ENCODE measurements at places on chromosomes 4 and X. TPM values are rescaled to one million over a fixed set of nuclear protein-coding genes. Genes with fewer than 3 reads are reported as not detected.

GRCh38 chr4:151420250-151420807 is 11.4 kb downstream of the FHIP1A start:
- no peaks in the 10 kb centered on the region for H3K4me1 ChIP-seq
- no peak for DNase-seq
- no peak overlapping the region for H3K27ac ChIP-seq

DNA sequence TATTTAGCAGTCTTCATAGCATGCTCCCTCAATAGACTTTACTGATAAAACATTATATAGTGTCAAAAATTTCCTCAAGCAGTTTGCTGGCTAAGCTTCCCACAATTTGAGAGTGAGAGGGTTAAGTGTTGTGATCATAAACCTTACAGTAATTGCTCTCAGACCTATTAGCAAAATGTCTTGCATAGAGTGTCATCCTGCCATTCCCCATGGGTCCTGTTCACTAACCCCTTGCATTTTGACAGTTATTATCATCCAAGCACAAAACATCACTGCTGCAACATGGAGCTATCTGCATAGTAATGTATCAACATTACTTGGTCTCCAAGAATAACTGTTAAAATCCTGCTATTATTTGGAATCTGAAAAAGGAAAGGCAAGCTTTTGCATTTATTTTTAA is 196.1 kb upstream of the GK2 start:
- H3K4me3 ChIP-seq: no peak overlapping the region
- no peak for DNase-seq
- no peaks in the 10 kb centered on the region for H3K27me3 ChIP-seq

DNA sequence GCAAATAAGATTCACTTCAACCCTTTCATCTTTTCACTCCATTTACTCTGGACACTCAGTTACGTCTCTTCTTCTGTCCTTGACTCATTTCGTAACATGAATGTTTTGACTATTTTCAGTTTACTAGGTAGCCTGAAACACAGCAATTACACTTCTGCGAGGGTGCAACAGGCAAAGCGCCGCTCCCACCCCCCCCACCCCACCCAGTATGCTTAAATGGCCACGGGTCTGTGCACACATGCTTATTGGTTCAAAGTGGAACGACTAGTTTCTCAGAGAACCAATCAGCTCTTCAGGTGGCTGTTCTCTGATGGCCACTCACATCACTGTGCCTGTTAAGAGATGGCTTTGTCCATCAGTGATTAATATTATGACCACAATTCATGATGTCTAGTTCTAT is 3.5 kb downstream of the BEND4 start:
- no peaks in the 10 kb centered on the region for H3K36me3 ChIP-seq
- no peak for DNase-seq
- H3K4me3 ChIP-seq: no peak overlapping the region
- H3K27ac ChIP-seq: no peak overlapping the region
- H3K4me1 ChIP-seq: peaks cover 5% of the 10 kb centered on the region

DNA sequence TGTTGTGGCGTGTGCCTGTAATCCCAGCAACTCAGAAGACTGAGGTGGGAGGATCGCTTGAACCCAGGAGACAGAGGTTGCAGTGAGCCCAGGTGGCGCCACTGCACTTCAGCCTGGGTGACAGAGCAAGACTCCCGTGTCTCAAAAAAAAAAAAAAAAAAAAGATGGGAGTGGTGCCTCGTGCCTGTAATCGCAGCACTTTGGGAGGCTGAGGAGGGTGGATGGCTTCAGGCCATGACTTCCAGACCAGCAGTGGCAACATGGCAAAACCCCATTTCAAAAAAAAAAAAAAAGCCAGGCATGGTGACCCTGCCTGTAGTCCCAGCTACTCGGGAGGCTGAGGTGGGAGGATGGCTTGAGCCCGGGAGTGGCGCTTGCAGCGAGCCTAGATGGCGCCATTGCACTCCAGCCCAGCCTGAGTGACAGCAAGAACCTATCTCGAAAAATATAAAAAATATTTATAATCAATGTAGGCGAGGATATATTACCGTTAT is 27.0 kb downstream of the EIF2S3 start:
- no peak overlapping the region for H3K27ac ChIP-seq
- H3K36me3 ChIP-seq: peaks cover 17% of the 10 kb centered on the region
- no peaks in the 10 kb centered on the region for H3K4me1 ChIP-seq
- H3K27me3 ChIP-seq: no peaks in the 10 kb centered on the region
- DNase-seq: no peak

DNA sequence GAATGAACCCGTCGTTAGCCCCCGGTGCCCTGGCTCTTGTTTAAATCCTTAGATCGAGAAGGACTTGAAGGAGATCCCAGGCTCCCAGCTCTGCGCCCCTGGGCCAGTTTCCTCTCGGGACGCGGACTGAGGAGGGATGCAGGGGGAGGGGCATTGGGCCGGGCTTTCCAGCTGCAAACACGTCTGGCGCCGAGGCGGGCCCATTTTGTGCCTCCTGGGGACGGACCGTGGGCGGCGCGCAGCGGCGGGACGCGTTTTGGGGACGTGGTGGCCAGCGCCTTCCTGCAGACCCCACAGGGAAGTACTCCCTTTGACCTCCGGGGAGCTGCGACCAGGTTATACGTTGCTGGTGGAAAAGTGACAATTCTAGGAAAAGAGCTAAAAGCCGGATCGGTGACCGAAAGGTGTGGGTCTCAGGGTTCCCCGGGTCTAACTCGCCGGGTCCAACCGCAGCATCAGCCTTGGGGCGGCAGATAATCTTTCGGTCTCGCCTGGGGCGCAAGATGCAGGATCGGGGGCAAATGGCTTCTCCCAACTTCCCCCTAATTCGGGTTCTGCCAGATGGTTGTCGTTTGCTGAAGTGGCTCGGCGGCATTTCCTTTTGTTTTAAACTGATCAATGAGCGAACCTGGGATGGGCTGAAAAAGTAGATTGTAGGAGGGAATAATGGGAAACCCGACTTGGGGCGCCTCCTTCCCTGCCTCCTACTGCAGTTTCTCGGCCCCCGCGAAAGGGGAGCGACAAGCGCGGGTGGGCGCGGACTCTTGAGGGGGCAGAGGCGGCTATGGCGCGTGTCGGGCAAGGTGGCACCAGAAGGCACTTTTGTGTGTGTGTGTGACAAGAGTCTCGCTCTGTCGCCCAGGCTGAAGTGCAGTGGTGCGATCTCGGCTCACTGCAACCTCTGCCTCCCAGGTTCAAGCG is 2.9 kb downstream of the PDGFRA start:
- peak overlapping the region; percentile 59 for H3K4me3 ChIP-seq
- peaks cover 27% of the 10 kb centered on the region for H3K4me1 ChIP-seq
- no peaks in the 10 kb centered on the region for H3K36me3 ChIP-seq
- DNase-seq: no peak
- peaks cover 32% of the 10 kb centered on the region for H3K27me3 ChIP-seq

DNA sequence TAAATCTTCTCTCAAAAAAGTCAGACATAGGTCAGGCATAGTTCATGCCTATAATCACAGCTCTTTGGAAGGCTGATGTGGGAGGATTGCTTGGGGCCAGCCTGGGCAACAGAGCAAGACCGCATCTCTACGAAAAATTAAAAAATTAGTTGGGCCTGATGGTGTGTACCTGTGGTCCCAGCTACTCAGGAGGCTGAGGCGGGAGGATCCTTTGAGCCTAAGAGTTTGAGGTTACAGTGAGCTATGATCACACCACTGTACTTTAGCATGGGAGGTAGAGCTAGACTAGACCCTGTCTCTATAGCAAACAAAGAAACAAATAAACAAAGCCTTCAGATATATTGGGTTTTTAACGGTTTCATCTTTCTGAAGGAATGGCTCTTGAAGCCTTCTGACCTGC is 62.2 kb downstream of the DIPK2B start:
- H3K36me3 ChIP-seq: no peaks in the 10 kb centered on the region
- DNase-seq: no peak
- H3K4me3 ChIP-seq: no peak overlapping the region
- H3K4me1 ChIP-seq: no peaks in the 10 kb centered on the region
- H3K27ac ChIP-seq: no peak overlapping the region

- H3K4me1 ChIP-seq: peaks cover 5% of the 10 kb centered on the region
- H3K27ac ChIP-seq: peak overlapping the region; percentile 41
- no peaks in the 10 kb centered on the region for H3K36me3 ChIP-seq
- H3K27me3 ChIP-seq: no peaks in the 10 kb centered on the region
- DNase-seq: no peak
- no peak overlapping the region for H3K4me3 ChIP-seq
These were observed 23.9 kb upstream of the CXCL13 start for GRCh38 chr4:77581724-77582123.

- H3K36me3 ChIP-seq: no peaks in the 10 kb centered on the region
- no peak for DNase-seq
- no peaks in the 10 kb centered on the region for H3K27me3 ChIP-seq
- no peaks in the 10 kb centered on the region for H3K4me1 ChIP-seq
- no peak overlapping the region for H3K4me3 ChIP-seq
These were observed 146.9 kb upstream of the FGF13 start for GRCh38 chrX:138858438-138858837.

GRCh38 chr4:108636246-108636645 is 14.2 kb upstream of the OSTC start:
- no peak overlapping the region for H3K4me3 ChIP-seq
- H3K4me1 ChIP-seq: no peaks in the 10 kb centered on the region
- no peak for DNase-seq
- H3K36me3 ChIP-seq: no peaks in the 10 kb centered on the region
- no peaks in the 10 kb centered on the region for H3K27me3 ChIP-seq

DNA sequence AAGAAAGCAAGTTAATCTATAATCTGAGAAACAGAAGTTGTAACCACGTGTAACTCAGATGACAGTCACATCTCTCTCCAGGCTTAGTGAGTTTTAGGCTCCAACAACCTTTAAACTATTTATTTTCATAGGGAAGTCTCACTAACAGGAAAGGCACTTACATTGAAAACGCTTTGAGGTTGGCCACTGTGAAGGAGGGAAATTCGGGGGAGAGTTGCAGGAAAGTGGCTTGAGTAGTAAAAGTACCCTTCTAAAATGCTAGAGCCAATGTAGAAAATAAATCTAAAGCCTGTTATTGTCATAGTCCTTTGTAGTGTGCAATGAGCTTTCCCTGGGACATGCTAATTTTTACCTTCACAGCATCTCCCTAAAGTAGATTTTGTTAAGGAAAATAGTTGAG is 995 bp upstream of the NFXL1 start:
- H3K36me3 ChIP-seq: no peaks in the 10 kb centered on the region
- H3K4me3 ChIP-seq: no peak overlapping the region
- no peaks in the 10 kb centered on the region for H3K27me3 ChIP-seq
- H3K4me1 ChIP-seq: peaks cover 10% of the 10 kb centered on the region
- H3K27ac ChIP-seq: no peak overlapping the region

GRCh38 chr4:25654031-25654970 is 1.4 kb upstream of the SLC34A2 start:
- no peaks in the 10 kb centered on the region for H3K36me3 ChIP-seq
- no peak for DNase-seq
- no peak overlapping the region for H3K27ac ChIP-seq
- H3K4me1 ChIP-seq: no peaks in the 10 kb centered on the region
- H3K27me3 ChIP-seq: no peaks in the 10 kb centered on the region

The ZIC3 gene
- not detected for total RNA-seq

The PCDH7 gene
- 15.7 TPM for total RNA-seq

The MAGEA8 gene
- not detected for total RNA-seq

The RNF150 gene
- total RNA-seq: 0.23 TPM

The SPARCL1 gene
- 213 TPM for total RNA-seq

The IL3RA gene
- total RNA-seq: 5.9 TPM

The P2RY10 gene
- 1.9 TPM for total RNA-seq
